ENCODE measurements at places on chromosomes 3 and 15. TPM values are rescaled to one million over a fixed set of nuclear protein-coding genes. Genes with fewer than 3 reads are reported as not detected.
A peak's percentile ranks its signal among the peaks of the same experiment; 100 is the strongest.

UROC1 gene
- not detected for total RNA-seq

CDAN1 gene
- total RNA-seq = 29.0 TPM

GORASP1 gene
- total RNA-seq = 28.8 TPM

STAC gene
- total RNA-seq = not detected

DNA sequence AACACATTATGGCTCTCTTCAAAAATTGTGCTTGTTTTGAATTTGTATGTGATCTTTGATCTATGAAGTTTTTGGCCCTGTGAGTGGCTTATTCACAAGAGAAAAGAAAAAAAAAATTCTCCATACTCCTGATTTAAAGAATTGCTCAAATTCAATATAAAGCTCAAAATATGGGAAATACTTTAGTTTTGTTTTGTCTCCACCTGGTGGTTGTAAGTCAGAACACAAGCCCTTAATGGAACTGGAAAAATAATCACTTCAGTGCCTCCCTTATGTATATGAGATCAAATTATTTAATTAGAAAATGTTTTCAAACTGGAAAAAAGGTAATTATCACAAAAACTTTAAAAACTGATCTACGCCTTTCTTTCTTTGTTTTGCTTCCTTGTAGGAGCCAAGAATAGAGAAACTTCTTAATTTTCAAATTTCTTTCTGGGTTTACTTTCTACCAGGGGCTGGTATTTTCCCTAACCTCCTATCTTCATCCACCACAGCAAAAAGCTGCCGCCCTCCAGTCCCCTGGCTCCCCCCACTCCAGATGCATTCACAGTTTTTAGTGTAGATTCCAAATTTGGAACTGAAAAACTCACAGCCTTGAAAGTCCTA lies 50.6 kb downstream of the SERP1 start:
- DNase-seq = no peak

DNA sequence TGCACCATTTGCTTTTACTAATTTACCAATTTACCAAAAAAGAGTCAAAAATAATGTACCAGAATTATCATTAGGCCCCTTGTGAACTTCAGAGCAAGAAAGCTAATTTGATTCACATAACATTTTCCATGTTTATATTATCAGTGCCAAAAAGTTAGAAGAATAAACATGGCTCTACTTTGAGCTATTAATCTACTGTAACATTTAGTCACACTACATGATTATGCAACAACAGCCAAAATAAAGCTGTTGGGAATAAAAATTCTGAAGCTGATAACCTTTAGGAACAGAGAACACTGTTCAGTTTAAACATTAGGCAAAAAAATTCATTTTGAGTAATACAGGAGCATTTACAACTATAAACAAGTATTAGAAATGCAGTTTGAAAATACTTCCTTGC lies 63.6 kb downstream of the PROS1 start:
- no peak for DNase-seq

DNA sequence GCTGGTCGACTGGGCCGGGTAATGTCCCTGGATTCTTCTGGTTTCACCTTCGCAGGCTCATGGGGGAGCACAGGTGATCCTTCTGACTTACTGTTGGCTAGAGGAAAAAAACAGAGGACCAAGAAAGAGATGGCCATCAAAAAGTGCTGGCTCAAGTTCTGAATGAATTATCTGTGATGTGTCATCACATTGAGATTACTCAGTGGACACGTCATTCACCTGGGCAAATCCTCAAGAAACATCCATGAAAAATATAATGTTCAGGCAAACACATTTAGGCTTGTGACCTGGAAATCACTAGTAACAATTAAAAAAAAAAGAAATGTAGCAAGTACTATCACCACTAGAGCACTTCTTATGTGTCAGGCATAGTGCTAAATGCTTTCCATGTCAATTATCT lies 81.5 kb upstream of the SLC2A2 start:
- no peak for DNase-seq

GRCh38 chr15:68403161-68403941 lies 28.6 kb downstream of the ITGA11 start:
- DNase-seq = peak; percentile 29

DNA sequence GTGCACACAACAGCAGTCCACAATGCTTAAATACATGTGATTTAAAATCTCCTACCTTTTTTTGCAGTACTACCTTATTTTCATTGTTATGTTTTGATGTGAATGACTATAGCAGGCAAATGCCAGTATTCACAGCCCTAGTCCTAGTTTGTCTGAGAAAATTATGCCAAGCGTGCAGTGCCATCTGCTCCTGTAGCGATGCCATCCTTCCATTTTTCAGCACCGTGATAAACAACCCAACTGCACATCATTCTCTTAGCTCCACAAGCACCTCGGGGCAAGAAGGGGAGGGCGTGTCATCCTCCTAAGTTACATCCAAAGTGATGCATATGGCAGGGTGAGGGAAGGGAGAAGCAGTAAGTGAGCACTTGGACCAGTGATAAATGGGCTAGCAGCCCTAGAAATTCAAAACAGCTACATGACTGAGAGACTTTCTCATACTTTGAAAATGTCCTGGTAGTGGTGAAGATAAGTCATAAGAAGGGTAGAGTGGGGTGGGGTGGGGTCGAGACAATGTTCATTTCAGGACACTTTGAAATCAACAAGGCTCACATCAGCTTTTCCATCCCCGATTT lies 198.8 kb downstream of the LSAMP start:
- no peak for DNase-seq

- peak; percentile 64 for DNase-seq
These were observed 41.5 kb downstream of the HRH1 start for GRCh38 chr3:11195721-11196332.

- DNase-seq = no peak
These were observed 7.1 kb upstream of the HDAC11 start for GRCh38 chr3:13473020-13473419.

- DNase-seq = no peak
These were observed 38.3 kb downstream of the PDE8A start for GRCh38 chr15:85019815-85020590.
